ENCODE measurements at places on chromosomes 6 and 20.

DNA sequence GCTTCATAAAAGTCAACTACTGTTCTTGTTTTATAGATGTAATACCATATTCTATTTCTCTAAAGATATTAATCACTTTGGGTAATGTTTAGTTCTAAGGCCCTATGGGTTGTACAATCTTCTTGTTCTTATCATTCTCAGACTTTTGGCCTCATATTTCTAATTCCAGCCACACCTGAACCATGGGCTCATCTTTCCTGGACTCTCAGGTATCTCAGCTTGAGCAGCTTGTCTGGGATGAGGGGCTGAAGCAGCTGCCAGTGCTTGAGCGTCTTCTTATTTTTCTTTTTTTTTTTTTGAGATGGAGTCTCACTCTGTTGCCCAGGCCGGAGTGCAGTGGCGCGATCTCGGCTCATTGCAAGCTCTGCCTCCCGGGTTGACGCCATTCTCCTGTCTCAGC, 150.2 kb downstream of the KIF6 start:
- DNase-seq, result no peak

- DNase-seq, result no peak
These were observed 26.5 kb upstream of the INSM1 start for GRCh38 chr20:20341371-20341770.

DNA sequence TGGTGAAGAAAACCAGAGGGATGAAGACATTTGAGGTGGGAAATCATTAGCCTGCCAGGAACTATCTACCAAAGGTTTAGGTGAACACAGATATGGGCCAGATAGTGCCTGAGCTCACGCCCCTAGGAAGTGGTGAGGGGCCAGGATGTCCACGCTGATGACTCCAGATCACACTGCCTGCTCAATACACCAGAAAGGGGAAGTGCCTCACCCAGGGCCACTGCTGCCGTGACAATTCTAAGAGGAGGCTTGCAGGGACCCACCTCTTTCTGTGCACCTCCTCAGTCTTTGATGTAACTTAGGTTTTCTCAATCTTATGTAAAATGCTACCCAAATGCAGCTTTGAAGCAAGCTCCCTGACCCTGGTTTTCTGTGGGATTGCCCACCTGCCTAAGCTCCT, 5.4 kb upstream of the RAB44 start:
- peak; percentile 95 for DNase-seq

GRCh38 chr6:46420921-46421638, 70.2 kb downstream of the RCAN2 start:
- peak; percentile 44 for DNase-seq

GRCh38 chr6:13519839-13520238, 32.4 kb upstream of the GFOD1 start:
- DNase-seq, result no peak

- DNase-seq, result no peak
These were observed 13.7 kb downstream of the NEDD9 start for GRCh38 chr6:11218538-11219399.

GRCh38 chr20:17794400-17794799, 94.6 kb downstream of the BANF2 start:
- no peak for DNase-seq

DNA sequence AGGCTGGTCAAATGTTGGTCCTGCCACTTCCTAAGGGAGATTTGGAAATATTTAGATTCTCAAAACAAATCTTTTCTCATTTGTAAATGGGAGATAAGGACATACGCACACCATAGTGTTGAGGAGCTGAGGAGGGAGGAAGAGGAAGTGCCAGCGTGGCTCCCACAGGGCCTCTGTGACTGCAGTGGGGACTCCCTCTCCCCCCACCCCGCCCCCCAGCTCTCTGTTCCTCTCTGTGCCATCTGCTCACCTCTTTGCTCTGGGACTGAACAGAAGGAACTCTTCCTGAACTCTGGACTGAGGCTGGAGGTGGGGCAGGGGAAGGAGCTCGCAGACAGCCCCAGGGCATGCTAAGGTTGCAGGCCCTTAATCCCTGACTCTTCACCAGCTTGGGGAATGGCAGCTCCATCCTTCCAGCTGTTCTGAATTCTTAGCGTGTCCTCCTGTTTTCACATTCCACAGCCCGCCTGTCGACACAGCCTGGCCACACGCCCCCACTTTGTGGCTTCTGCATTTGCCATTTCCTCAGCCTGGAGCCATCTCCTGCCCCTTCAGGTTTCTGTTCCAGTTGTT, 11.4 kb downstream of the DDX27 start:
- peak; percentile 28 for DNase-seq

GRCh38 chr6:42522942-42523814, 40.7 kb upstream of the UBR2 start:
- no peak for DNase-seq

DNA sequence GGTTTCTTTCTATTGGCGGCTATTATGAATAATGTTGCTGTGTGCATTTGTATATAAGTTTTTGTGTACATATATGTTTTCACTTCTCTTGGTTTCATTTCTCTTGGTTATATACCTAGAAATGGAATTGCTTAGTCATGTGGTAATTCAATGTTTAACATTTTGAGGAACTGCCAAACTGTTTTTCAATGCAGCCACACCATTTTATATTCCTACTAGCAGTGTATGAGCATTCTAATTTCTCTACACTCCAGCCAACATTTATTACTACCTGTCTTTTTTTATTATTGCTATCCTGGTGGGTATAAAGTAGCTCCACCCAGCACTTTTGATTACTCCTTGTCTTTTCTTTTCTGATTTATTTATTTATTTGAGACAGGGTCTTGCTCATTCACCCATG, 54.8 kb downstream of the PHACTR2 start:
- DNase-seq, result peak; percentile 69

- no peak for DNase-seq
These were observed 7.3 kb upstream of the SIRPG start for GRCh38 chr20:1664911-1665310.

- DNase-seq, result no peak
These were observed 4.2 kb downstream of the ADTRP start for GRCh38 chr6:11774426-11774825.

GRCh38 chr6:143060806-143061596, at the start of gene AIG1:
AIG1 (plus strand) TSS chr6:143060889; CDS start chr6:143060926, 37 bp downstream.
- DNase-seq, result no peak

- no peak for DNase-seq
These were observed 1.2 kb downstream of the SERPINB6 start for GRCh38 chr6:2970034-2970685.

DNA sequence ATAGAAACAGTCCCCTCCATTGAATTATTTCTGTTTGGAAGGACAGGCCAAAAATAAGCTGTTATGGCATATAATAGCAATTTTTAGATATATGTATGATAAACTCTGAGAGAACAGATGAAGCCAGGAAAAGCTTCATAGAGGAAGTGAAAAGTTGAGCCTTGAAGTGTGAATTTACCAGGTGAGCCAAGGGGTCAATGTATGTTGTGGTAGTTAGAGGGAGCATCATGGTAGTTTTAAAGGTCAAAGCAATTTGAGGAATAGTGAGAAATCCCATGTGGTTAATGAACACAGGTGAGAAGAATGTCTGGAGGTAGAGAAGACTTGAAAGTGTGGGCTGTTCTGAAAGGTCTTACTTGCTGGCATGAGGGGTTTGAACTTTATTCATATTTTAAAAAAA, 47.0 kb downstream of the COL19A1 start:
- no peak for DNase-seq

GRCh38 chr6:30655743-30656094, 8.8 kb downstream of the C6orf136 start:
- DNase-seq, result no peak

DNA sequence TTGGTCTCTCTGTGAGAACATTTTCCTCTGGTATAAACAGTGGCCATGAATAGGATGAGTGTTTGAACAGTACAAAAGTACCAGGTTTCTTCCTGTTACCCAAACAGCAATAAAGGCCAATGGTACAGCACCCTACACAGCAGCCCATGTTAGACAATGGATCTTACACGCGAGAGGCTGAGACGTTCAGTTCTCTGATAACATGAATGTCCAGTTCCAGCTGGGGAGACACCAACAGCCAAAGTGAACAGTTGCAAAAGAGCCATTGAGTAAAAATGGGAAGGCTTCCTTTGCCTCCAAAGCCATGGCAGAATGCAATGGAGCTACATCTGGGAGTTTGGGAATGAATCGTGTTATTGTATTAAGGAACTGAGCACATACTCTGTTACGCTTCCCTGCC, 246.8 kb upstream of the SGK1 start:
- no peak for DNase-seq

GRCh38 chr20:45347297-45347935, 808 bp downstream of the SDC4 start:
- no peak for DNase-seq

DNA sequence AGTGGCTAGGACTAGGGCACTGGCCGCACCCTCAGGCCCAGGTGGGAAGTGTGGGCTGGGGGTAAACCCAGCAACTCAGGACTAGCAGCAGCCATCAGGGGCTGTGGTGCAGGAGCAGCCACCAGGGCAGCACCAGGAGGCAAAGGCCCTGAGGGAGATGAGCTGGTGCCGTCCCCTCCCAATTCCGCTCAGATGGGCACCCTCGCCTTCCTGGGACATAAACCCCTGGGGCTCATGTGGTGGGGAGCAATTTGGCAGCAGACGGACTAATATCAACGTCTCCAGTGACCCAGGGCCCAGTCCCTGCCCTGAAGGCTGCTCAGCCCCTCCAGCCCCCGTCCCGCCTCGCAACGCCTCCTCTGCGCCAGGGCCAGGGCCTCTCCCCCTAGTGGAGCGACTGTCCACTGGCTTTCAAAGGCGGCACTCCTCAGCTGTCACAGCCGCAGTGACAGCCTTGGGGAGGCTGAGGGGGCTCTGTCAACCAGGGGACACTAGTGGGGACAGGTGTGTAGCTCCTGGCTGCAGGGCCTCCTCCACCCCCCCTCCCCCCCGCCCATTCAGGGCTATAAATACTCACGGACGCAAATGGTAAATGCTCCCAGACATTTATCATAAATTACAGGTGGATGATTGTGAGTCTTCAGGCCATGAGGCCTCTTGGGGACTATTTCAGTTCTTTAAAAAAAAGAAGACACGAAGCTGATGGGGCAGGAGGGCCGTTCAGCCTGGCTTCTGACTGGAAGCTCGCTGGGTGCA, 349.9 kb downstream of the ZFAND3 start:
- DNase-seq, result no peak

GRCh38 chr6:170030821-170031471, 259.9 kb downstream of the DLL1 start:
- DNase-seq, result no peak

- no peak for DNase-seq
These were observed 867.6 kb upstream of the FLRT3 start for GRCh38 chr20:15205028-15205427.

DNA sequence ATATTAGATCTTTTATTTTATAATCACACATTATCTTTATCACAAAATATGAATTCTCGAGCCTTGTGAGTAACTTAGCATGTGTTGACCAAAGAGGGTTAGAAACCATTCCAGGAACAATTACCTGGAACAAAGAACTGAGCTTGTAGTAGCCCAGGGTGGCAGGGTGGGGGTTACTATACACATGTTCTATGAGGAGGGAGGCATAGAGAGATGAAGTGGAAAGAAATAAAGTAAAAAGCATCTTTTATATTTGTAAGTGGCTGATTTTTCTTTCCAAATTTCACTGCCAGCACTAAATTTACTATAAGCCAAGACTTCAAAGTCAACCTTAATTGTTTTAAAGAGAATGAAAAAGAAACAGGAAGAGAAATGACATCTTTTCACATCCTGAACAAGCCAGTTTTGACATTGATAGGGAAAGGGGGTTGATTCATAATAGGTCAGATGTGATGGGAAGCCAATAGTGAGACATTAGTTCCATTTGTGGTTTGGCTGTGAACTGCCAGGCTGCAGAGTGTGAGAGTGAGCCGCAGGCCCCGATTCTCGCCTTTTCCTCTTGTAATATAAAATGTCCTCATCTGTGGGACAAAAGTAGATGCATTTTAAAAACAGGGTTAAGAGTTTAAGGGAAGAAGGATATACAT, 52.7 kb upstream of the MYB start:
- no peak for DNase-seq

DNA sequence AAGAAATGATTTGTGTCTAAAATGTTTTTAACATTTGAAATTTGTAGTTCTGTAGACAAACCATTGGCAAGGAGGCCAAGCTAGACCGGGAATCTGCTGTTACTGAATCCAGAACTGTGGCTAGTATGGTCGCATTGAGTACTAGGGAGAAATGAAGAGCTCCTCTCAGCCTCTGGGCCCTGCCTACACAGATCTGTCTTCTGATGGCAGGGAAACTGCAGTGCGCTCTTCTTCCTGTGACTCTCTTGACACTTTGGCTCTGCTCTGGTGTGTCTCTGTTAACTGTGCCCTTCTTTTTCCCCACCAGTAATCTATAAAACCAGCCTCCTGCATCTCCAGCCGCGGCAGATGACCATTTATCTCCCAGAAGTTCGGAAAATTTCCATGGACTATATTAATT, 61.5 kb upstream of the TMEM181 start:
- no peak for DNase-seq

GRCh38 chr6:123598011-123598410, 38.7 kb downstream of the TRDN start:
- no peak for DNase-seq

DNA sequence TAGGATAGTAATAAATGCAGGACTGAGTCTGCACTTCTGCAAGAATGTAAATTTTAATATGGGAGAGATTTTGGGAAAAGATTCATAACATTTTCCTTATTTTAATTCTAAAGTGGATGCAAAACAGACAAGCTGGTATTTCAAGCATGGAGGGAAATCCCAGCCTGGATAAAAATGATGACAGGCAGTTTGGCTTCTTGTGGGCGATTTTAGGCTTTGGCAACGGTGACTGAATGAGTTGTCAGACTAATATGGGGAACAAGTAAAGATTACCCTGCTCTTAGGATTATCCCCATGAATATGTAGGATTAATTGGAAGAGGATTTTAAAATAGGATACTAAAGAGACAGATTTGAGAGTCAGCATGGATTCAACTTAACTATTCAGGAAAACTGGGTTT, 21.0 kb downstream of the OGFRL1 start:
- no peak for DNase-seq

- DNase-seq, result no peak
These were observed 106.4 kb upstream of the CARMIL1 start for GRCh38 chr6:25172819-25173218.

DNA sequence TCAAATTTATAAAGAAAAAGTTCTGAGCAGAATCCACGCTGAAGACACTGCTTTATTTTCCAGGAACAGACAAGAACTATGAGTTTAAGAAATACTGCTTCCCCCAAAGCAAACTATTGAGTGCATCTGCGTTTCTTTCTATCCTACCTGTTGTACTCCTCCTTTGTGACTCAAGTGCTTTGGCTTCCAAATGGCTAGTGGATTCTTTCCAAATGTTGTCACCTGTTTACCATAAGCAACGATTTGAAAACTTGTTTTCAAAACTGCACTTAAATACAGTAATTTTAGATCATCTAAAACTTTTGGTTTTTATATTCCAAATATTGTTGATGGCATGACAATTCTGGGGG, 9.5 kb downstream of the PXDC1 start:
- DNase-seq, result no peak

- no peak for DNase-seq
These were observed 119.7 kb upstream of the ZNF184 start for GRCh38 chr6:27592481-27593199.

DNA sequence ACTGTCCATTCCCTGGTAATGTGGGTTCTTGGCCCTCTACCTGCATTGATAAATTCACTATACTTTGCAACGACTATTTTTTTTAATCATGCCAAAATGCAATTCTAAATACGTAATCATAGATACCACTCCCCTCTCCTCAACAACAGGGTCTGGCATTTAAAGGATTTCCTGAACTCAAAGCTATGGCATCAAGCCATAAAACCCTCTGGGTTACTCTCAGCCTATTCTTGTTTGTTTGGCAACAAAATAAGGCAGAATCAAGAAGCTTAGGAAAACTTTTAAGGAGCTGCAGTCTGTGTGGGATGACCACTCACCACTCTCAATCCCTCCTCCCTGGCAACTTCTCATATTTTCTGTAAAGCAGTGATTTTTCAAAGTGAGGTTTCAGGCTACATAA, 669.9 kb upstream of the ID4 start:
- DNase-seq, result no peak

All from AML-193 (cell line).